Gastrocnemius medialis (tissue), 4 donors: ENCODE measurements at places on chromosomes 16 and 17. TPM values are rescaled to one million over a fixed set of nuclear protein-coding genes. Genes with fewer than 3 reads are reported as not detected.

DNA sequence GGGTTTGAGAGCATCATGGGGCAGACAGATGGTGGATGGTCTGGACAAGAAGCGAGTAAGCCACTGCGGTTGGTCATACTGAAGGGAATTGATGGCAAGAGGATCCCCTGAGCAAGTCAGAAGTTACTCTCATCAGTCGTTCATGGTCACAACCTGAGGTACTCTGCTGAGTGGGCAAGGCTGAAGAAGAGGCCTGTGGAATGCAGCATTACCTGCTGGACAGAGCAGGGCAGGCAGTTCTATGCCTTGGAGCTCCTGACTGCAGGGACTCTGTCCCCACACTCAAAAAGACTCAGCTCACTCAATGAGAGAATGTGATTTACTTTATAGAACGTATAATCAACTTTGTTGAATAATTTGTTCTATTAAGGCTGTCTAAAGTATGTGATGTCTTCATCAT is 28.3 kb downstream of the ALDH3A2 start:
- no peak for DNase-seq

The KCNG4 gene
- not detected for total RNA-seq

GRCh38 chr17:42873315-42873714 is 22.3 kb downstream of the AOC3 start:
- DNase-seq, result no peak

GRCh38 chr17:65670667-65671371 is 109.4 kb upstream of the AXIN2 start:
- no peak for DNase-seq

DNA sequence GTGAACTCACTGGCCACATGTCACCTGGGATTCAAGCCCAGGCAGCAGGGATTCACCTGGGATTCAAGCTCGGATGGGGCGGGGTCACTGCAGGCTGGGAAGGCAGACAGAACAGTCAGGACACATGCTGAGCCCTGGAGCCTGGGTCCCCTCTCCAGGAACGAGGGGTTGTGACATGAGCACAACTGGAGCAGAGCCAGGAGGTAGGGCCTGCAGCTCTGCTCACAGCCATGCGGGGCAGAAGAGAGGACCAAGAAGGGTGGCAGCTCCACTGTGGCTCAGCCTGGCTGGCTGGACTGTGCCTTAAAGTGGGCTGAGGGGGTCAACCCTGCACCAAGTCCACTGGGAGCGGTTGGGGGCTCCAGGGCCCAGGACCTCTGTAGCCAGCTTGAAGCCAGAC is 150.1 kb downstream of the RAB11FIP4 start:
- DNase-seq, result no peak

DNA sequence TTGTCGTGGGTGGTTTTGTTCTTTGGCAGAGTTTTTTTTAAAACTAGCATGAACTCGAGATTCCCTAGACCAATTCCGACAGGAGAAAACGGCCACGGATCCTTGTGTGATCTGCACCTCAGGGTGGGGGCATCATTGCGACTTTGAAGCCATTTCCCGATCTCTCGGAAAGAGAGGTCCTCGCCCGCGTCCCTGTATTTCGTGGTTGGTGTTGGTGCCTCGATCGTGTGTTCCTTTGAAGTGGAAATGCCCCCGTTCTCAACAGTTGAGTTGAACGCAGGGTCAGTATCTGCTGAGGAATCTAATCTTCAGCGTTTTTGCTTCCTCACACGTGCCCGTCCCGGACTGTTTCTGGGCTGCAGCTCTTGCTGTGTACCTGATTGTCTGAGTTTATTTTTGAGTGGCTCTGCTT is 1.1 kb downstream of the CRAMP1 start:
- no peak for DNase-seq
